DMS 273 treated with DMSO at 0.1 percent for 48 hours (cell line): ENCODE measurements at places on chromosomes 1 and 21.

DNA sequence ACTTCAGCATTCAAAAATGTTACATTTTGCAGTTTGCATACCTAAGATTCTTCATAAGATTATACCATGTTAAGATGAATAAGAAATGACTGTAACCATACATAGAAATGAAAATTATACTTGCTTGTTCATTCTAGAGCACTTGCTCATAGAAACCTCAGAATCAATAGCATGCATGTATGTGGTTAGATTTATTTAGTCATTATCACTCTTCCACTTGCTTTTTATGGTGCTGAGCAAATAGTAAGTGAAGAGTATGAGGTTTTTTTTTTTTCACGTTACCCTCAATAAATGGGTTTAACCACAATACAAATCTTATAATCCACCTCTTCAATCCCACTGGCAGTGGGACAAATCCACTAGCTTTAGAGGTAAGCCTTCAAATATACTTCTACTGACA is 84.7 kb downstream of the LRRC53 start:
- no peak for DNase-seq

- DNase-seq, result no peak
These were observed 139.0 kb downstream of the DPYD start for GRCh38 chr1:97781762-97782337.

- DNase-seq, result no peak
These were observed 73.4 kb downstream of the PLPPR5 start for GRCh38 chr1:98931128-98931835.

DNA sequence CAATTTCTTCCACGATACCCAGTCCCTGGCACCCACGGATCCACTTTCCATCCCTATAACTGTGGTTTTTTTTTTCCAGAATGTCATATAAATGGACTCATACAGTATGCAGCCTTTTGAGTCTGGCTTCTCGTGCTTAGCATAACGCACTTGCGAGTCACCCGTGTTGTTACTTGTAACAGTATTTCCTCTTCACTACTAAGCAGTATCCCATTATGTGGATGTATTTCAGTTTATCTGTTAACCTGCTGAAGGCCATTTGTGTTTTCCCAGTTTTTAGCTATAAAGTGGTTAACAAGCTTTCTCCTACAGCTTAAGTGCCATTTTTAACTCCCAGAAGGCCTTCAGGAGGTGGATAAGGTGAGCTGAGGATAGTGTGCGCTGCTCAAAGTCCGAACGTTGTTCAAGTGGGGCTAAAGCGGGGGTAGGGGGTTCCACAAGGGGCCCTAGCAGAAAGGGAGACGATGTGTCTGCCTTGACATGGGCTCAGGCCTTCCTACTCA is 829 bp downstream of the ADAR start:
- no peak for DNase-seq

DNA sequence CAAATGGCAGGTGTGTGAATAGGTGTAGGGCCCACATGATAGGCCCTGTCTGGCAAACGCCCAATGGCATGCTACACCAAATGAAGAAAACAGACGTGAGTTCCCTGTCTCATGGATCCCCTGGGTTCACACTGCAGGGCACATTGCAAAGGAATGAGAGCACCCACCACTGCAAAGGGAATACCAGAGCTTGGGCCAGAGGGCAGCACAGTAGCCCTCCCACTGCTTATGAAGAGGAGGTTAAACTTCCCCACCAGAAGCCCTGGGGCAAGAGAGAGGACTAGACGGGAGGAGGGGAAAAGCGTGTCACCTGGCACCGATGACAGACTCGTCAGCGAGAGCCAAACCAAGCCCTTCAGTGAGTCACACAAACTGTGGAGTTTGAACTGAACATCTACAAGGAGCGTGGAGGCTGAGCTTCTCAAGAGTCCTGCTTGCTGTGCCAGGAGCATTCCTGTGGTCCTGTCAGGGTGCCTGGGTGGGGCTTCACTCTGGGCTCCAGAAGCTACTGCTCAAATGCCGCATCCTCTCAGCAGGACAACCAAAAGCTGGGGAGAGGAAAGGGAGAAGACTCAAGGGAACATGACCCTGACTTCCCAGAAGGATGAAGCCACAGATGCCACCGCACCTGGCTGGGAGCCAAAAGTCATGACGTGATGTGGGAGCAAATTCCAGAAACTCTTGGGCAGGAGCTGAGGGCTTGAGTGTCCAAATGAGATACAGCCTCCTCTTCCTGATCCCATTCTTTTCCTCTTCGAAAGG is 61.1 kb downstream of the TOMM20 start:
- no peak for DNase-seq
